ENCODE measurements at places on chromosomes 6 and 20.

GRCh38 chr6:135211306-135211702, 30.2 kb downstream of the MYB start:
- no peak for DNase-seq

DNA sequence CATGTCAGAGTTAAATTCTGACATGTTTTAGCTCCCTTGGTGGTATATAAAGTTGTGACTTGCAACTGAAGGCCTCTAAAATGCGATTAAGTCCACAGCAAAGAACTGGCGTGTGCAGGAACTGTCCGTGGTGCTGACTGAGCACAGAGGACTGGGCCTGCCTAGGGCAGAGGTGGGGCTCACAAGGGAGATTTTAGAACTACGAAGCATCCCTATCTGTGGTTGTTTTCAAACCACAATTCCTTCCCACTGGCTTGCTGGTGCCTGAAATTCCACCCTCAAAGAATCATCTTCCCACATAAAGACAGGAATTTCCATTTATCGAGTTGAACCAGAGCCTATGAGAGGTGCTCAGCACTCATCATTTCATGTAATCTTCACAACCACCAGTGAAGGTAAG, 30.1 kb downstream of the RIMS4 start:
- peak; percentile 84 for DNase-seq

DNA sequence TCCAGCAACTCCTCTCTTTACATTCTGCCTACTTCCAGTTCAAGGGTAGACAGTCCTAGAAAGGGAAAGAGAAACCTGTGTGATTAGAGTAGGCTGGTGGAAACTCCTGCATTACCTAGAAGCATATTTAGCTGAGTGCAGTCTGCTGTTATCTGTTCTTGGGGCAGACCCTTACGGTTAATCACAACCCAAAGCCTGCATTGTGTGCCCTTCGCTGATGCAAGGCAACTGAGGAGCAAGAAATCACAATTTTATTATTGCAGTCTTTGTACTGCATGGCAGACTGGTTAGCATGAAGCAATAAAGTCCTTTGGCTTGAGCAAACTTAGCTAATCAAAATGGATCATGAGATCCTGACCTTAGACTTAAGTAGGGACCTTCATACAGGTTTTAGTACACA, 1.5 kb upstream of the GOPC start:
- DNase-seq, result no peak

DNA sequence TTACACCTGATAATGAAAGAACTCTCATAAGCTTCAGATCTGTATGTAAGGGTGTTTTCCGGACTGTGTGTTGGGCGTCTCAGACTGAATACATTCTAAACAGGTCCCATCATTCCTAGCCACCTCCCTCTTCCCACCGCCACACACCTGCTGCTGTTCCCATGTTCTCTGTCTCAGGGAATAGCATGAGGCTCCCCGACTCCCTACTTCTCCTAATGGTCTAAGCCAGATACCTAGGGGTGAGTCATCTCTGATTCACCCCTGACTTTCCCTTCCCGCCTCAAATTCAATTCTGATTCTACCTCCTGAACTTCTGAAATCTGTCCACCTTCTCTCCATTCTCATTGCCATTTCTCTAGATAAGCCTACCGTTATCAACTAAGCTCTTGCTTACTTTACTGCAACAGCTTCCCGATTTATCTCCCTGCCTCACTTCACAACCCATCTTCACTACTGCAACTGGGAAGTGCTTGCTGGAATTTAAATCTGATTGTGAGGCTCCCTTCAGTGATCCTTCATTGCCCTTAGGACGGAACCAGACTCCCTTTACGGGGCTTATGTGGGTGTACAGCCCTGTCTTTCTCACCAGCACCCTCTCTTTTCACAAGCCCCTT, 1.6 kb downstream of the TMEM14A start:
- no peak for DNase-seq

GRCh38 chr6:148811459-148811858, 64.6 kb downstream of the UST start:
- no peak for DNase-seq

DNA sequence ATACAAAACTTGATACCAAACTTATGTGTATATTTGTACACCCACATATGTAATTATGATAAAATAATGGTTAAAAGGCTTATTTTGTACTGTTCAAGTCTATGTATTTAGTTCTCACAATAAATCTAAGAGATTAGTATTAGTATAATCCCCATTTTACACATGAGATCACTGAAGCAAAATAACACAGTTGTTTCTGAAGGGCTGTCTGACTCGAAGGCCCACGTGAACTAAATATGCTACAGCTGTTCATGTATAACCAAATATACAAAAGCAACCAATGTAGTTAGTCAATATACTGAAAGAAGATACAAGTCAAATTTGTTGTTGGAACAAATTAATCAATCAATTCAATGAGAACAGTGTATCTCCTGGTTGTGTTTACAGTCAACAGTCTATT, 959.2 kb downstream of the EPHA7 start:
- DNase-seq, result no peak

DNA sequence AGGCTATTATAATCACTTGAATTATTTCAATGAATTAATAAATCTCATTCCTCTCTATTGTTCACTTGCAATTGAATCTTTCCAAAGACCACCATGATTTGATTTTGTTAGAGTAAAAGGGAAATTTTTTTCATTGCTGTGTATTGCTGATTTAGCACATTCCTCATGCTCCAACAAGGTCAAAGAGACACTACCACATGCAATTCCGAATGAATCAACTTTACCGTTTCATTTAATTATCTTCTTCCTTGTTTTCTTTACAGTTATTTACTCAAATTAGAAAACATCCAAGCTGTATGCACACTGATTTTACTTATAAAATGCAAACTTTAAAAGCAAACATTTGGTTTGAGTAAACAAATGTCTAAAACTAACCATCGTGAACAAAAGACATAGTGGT, 967 bp downstream of the KIAA0408 start:
- DNase-seq, result no peak

- no peak for DNase-seq
These were observed 70.0 kb downstream of the NRSN1 start for GRCh38 chr6:24195836-24196597.

GRCh38 chr6:6798448-6798860, 209.9 kb downstream of the LY86 start:
- DNase-seq, result no peak

DNA sequence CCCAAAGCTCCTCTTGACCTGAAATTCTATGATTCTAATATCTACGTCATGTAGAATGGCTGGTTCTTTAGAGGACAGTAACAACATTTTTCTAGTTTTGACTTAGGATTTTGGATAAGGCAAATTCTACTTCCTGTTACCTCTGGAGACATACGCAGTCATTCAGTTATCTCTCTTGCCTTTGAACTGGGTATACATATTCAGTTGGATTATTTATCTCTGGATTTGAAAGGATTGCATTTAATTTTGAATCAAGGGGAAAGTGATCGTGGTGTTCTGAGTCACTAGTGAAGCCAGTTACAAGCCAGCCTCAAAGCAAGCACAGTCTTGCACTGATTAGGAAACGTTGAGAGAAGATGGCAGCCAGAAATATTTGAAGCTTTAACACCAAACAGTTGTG, 35.3 kb upstream of the BCAS1 start:
- DNase-seq, result no peak

DNA sequence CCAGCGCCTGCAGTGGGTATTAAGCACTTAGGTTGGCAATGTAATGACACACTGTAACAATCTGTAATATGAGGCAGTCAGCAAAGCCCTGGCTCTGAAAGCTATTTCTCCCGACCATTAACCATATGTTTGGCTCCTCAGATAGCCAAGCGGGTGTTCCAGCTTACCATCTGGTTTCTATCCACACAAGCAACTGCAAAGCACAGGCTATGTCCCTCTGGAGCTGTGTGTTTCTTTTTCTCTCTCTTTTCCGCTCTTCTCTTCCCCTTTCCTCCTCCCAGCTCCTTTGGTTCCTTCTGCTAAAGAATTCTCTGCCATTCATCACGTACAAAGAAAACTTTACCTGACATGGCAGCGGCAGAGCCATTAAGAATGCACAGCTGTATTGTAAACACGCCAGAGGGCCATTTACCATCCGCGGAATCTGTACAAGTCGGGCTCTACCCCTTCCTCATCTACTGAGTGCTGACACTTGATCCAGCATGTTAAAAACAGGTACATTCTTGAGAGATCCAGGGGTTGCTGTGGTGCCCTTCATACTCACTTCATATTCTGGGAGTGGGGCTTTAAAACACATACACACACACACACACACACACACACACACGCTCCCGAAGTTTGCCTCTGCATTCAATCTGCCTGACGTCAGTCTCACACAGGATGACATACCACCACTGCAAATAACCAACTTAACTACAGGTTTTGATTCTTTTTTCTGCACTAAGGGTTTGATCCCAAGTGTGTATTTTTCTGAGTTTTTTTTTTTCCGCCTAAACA, 77.2 kb downstream of the BACH2 start:
- no peak for DNase-seq

DNA sequence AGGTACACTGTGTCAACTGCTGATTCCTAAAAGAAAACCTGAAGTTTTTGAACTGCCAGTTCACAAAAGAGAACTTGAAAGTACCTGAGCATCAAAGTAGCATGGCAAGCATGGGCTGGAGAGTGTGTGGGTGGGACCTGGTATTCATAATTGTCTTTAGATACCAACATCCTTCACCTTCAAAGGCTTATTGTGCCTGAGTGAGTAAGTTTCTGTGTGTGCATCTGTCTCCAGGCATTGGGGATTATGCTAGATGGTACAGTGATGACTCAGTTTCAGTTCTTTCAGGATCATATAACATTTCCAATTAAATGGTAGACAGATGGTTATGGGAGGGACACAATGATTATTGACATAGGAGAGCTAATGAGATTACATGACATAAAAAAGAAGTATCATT, 238.5 kb downstream of the ZFAND3 start:
- no peak for DNase-seq

- DNase-seq, result no peak
These were observed 126.6 kb downstream of the CDC5L start for GRCh38 chr6:44514085-44514484.

DNA sequence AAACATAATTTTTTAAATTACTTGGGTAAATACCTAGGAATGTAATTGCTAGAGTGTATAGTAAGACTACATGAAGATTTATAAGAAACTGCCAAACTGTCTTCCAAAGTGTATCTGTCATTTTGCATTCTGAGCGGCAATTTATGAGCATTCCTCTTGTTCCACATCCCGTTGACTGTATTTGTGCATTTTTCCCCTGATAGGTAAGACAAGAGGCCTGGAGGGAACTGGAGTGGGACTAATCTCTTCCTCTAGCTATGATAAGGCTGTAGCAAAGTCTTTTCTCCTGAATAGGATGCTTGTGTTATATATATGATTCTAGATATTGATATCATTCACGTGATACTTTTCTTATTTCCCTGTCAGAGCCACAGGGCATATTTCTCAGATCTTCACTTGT, 1557.5 kb downstream of the GRIK2 start:
- DNase-seq, result no peak

DNA sequence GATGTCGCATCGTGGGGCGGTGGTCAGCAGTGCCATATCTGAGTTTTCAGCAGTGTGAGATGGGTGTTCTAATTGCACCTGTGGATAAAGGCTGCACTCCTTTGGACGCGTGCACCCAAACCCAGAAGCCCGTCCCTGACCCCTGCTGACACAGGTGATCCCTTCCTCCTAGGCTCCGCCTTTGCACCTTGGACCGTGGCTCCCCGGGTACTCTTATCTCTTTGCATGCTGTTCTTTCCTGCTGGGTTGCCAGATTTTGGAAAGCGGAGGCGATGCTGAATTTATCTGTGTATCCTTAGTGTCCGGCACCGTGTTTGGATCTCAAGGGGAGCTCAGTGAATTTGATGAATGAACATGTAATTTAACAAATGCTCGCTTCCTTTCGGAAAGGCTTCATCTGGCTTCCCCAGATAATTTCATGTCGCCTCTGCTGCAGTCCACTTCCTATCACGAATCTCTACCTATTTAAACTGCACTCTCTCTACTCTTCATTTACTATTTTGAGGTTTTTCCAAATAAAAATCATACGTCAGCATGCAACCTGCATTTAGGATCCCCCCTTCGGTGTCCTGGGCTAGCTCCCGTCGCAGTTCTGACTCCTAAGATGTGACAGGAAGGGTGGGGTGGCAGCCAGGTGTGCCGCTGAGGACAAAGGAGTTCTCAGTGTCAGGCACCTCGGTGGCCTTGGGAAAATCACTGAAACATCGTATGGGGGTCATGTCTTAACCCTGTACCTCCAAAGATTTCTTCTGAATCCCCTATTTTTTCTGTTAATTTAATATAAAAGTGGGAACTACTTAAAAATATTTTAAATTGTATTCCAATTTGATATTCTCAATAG, 753 bp upstream of the PERP start:
- no peak for DNase-seq

DNA sequence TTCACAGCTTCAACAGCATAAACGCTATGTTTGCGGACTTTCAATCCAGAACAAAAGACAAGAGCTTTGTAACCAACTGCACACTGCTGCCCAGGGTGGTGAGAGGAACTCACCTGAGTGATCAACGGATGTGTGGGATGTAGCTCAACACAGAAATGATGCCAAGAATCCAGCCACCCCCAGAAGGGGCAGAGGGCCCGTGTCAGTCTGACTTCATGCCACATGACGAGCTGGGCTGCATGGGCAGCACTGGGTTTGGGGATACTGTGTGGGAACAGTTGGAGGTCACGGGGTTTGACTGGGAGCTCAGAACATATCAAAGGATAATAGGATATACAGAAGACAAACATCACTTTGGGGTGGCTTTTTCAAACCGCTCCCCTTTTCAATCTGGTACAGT, 79.4 kb upstream of the TRAF3IP2 start:
- DNase-seq, result no peak

GRCh38 chr6:72861935-72862432, 240.1 kb downstream of the KCNQ5 start:
- DNase-seq, result no peak

DNA sequence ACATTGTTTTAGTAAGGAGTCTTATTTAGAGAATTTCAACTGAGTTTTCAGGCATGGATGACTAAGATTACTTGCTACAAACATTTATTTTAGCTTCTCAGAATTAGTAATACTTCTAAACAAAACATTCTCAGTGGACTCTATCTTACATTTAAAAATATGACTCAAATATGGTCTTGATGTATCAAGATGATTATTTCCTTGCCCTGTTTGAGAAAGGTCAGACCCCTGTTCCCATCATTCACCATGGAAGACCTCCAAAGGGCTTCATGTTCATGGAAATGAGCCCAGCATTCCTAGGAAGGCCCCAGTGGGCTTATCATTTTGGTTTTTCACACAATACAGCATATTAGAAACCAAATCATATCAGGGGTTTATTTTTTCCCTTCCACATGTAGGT, 24.6 kb upstream of the TRPC4AP start:
- no peak for DNase-seq
